ENCODE measurements at places on chromosomes 6 and 20. TPM values are rescaled to one million over a fixed set of nuclear protein-coding genes. Genes with fewer than 3 reads are reported as not detected.

GRCh38 chr6:46281110-46281509, 110.3 kb upstream of the ENPP5 start:
- DNase-seq: no peak

GRCh38 chr20:63497138-63497945, 1.5 kb downstream of the EEF1A2 start:
- DNase-seq: no peak

DNA sequence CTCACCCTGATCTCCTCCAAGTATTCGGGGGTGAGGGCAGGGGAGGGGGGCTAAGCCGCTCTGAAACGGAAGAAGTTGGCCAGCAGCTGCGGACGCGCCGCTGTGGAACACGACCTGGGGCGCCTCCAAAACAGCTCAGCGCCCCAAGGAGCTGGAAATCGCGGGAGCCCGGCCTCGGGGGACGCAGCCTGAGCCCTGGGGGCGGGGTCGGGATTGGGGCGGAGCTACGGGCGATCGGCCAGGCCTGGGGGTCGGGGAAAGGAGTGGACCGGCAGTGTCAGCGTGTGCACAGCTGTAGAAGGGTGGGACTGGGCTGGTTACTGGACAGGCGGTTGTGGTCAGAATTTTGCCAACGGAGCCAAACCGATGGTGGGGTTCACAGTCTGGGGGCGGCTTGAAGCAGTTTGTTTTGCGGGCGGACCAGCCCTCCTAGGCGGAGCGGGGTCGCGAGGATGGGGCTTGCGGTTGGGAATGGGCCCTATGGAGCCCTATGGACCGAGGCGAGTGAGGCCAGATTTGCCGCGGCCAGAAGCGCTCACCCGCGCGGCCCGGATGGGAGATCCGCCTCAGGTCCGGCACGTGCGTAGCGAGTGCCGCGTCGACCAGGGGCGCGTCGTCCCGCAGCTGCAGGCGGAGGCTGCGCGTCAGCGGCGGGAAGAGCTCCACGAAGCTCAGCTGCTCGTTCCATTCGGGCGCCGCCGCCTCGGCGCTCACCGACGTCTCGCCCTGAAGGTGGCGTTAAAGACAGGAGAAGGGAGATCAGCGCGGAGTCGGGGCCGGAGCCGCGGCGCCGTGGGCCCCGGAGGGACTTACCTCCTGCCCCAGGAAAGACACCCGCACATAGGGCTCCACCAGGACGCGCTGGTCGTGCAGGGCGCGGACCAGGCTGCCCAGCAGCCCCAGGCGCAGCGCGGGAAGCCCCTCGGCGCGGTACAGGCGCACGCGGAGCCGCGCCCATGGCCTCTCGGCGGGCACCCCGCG, 14.3 kb upstream of the SPAG4 start:
- DNase-seq: peak; percentile 81

DNA sequence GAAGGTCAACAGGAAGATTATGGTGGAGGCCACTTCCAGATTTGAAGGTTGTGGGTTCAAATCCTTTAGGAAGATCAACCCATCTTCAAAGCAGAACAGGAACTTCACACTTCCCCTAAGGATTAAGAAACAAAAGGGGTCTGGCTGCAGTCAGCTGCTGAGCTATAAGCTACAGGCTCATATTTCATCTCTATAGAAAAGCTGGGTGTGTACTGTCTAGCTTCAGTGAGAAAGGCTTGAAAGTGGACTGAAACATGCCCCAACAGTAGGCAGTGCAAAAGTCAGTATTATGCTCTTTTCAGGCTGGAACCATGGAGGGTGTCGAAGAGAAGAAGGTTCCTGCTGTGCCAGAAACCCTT, 60.1 kb upstream of the SPDEF start:
- DNase-seq: no peak

DNA sequence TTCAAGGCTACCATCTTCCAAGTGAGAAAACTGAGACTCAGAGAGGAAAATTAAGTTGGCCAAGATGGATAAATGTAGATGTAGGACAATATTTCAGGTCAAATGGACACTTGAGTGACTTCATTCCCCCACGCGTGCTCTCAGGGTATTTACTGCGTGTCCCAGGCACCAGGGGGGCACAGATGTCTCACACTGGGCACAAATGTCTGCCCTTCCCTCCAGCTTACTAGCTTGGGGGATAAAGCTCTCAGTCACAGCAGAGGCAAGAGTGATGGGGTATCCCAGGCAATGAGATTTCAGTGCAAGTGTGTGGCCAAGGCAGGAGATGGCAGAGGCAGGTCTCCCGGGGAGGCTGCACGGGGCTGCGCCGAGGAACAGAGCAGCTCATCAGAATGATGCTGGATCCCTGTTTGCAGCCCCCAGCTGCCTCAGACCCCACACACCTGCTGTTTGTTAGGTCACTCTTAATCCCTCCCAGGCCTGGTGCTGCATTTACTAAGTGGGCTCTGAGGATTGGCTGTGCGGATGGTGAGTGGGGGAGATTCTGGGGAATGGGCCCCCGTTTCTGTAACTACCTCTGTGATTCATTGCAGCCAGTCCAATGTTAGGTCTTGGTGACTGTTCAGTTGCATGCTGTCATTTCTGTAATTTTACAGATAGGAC, 44.1 kb downstream of the PTK7 start:
- no peak for DNase-seq

DNA sequence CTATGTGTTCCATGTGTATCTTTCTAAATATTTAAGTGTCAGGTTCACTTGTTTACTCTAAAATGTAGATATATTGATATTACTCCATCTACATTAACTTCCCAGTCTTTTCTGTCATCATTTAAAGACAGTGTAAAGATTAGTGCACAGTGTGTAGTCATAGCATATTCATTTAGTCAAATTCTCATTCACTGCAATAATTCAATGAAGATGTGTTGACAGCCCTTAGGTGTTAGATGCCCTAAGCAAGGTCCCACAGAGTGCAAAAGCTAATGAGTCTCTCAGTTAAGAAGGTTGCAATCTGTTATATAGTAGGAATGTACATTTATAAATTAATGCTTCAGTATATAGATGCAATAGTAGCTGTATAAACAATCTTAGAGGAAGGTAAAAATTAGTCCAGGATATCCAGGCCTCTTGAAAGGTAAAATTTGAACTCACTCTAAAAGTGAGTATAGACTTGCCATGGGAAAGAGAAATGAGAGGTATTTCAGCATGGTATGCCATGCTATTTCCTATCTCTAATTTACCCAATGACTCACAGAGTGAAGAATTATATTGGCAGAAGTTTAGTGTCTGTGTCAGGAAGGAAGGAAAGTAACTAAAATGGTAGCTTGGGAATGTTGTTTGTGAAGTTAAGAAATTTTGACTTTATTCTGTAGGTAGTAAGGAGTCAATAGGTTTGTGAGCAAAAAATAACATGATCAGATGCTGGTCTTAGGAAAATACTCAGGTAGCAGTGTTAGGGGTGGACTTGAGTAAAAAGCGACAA, 969.9 kb upstream of the CITED2 start:
- DNase-seq: no peak

OR2H2 gene
- not detected for total RNA-seq

All from mucosa of gallbladder (tissue), 1 donor.